AG04449 (cell line): ENCODE measurements at places on chromosomes 1 and 21.

- DNase-seq = peak; percentile 72
Measured at GRCh38 chr1:41122851-41123518, 101.5 kb upstream of the SLFNL1 start.

DNA sequence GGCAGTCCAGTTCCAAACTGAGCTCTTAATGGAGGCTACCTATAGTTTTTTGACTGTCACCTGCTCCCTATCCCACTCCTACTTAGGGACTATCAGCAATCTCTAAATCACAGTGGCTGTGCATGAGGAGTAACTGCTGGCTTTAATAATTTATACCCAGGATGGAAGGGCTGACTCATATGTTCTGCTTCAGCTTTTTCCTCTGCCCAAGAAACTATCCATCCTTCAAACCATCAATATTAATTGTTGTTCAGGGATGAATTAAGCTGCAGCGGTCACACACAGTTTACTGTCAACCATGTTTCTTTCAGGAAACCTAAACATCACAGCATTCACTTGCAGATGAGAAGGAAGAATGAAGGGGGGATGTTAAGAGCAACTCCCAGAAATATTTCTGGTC lies 9.0 kb upstream of the PGBD5 start:
- no peak for DNase-seq

- DNase-seq = no peak
Measured at GRCh38 chr1:222399197-222399596, 148.7 kb downstream of the HHIPL2 start.

GRCh38 chr1:14259191-14259757 lies 339.2 kb upstream of the KAZN start:
- DNase-seq = no peak

DNA sequence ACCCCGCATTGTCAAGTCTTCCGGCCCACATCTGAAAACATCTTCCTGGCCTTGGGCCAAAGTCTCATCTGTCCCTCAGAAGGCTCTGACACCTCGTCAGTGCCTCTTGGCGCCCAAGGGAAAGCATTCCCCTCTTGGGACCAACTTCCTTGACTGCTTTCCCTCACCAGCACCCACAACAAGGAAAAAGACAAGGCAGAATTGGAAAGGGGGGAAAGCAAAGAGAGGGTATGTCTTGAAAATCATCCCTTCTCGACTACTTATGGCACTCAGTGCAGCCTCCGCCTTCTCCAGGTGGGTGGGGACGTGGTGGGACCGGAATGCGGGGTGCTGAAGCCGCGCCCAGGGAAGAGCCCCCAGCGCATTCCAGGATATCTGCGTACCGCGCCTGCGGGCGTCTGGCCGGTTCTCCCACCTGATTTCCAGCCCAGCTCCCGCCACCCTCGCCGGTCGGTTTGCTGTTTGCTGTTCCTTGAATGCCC lies 554 bp upstream of the SLC39A1 start:
- no peak for DNase-seq

DNA sequence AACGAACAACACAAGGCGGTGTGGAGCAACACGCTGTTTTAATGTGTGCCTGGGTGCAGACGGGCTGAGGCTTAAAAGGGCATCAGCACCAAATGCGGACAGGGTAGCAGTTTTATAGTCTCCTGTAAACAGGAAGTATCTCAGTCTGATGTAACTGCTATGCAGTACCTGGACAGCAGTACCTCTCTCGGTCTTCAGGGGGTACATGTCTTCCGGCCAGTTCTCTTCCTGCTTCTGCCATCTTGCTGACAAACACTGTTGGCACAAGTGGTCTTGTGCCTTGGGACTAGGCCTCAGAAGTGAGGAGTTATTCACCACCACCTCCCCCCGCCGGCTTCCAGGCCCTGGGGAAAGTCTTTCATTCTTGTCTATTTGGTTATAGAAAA lies 49.7 kb upstream of the APOBEC4 start:
- DNase-seq = no peak

- no peak for DNase-seq
Measured at GRCh38 chr1:180386745-180387367, 115.5 kb downstream of the ACBD6 start.

DNA sequence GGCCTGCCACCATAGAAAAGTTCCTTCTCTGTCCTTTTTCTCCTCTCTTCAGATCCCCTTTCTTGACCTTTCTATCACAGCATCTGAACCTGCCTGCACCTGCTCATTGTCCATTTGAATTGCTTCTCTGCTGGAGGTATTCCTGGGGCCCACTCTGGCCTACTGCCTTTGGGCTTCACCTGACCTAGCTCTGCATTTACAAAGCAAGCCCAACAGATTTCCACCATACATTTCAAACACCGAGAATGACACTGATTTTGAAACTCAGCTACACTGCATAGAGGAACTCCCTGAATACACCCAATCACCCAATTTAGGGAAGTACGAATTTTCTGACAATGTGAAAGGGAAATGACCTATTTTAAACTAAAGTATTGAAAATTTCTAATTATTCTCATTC lies 284.5 kb upstream of the USP25 start:
- DNase-seq = no peak

DNA sequence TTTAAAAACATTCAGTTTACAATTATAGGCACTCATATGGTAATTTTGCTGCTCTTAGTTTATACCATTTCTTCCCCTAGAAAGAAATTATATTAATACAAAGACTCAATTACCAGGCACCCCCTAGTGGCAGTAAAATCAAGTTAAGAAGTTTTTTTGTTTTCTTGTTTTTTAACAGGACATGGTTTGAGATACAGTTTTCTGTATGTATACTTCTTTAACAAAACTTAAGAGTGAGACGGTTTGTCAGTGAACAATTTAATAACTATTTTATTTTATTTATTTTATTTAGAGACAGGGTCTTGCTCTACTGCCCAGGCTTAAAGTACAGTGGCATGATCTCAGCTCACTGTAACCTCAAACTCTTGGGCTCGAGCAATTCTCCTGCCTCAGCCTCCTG lies 224.6 kb downstream of the FAF1 start:
- DNase-seq = no peak

- no peak for DNase-seq
Measured at GRCh38 chr1:29414086-29414485, 177.8 kb downstream of the PTPRU start.

- DNase-seq = no peak
Measured at GRCh38 chr1:176058686-176059085, 148.4 kb downstream of the COP1 start.

DNA sequence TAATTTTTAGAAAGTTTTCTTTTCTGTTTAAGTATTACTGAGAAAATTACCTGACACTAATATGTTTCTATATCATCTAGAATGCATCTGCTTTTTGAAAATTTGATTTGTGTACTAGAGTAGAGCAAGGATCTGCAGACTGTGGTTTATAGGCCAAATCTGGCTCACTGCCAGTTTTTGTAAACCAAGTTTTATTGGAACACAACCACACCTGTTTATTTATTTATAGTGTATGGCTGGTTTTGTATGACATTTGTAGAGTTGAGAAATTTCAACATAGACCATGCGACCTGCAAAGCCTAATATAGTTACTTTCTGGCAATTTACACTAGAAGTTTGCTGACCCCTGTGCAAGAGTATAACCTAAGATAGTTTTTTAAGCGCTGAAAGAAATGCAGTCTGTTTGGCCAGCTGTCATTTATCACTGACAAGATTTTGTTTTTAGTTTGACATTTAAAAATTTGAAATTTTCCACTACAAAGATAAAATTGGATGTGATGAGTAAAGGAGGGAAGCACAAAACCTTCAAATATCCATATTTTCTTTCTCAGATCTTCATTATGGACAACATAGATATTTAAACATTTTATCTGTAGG lies 36.1 kb upstream of the CACYBP start:
- DNase-seq = no peak

- no peak for DNase-seq
Measured at GRCh38 chr1:86703696-86704457, 499 bp upstream of the SH3GLB1 start.

DNA sequence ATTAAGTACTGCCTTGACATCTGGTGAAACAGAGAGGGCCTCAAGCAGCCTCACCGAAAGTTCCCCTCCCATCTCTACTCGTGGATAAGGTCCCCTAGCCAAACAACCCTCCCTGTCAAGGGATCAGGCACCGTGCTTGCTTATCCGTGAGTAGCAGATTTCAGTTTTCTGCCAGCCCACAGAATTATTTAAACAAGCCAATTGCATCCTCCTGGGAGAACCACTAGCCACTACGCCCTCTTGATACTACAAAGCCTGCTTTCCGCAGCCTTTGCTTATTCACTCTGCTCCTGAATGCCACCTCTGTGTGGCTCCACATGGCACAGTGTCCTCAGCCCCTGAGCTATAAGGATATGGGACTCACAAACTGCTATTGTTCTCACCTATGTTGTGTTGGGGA lies 5.9 kb upstream of the TFF2 start:
- no peak for DNase-seq

DNA sequence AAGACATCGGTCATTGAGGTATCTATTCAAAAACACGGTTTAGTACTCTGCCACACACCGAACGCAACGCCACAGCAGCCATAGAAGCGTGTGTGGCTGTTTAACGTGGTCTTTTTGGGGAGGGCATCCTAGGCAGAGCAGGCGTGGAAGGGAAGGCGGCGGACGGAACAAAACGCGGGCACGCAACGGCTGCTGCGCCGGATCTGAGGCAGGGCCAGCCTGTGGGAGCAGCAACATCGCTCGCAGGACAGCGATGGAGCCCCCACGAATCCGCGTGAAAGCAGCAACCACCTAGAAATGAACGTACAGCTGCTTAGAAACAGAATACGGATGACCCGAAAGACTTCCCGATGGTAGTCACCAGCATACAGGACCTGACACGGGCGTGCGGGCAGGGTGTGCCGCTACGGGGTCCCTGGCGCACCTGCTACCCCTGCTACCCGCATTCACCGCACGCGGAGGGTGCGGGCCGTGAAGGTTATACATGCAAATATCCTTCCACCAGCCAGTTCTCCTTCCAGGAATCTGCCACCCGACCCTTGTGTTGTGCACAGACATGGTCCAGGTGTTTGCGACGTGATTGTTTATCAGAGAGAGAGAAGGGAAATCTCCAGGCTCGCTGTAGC lies 114.4 kb upstream of the COL6A1 start:
- no peak for DNase-seq

GRCh38 chr1:87030740-87031690 lies 116.6 kb downstream of the HS2ST1 start:
- DNase-seq = no peak

- DNase-seq = no peak
Measured at GRCh38 chr1:219352961-219353651, 179.4 kb downstream of the LYPLAL1 start.

GRCh38 chr1:68188060-68188538 lies 44.2 kb downstream of the WLS start:
- no peak for DNase-seq

DNA sequence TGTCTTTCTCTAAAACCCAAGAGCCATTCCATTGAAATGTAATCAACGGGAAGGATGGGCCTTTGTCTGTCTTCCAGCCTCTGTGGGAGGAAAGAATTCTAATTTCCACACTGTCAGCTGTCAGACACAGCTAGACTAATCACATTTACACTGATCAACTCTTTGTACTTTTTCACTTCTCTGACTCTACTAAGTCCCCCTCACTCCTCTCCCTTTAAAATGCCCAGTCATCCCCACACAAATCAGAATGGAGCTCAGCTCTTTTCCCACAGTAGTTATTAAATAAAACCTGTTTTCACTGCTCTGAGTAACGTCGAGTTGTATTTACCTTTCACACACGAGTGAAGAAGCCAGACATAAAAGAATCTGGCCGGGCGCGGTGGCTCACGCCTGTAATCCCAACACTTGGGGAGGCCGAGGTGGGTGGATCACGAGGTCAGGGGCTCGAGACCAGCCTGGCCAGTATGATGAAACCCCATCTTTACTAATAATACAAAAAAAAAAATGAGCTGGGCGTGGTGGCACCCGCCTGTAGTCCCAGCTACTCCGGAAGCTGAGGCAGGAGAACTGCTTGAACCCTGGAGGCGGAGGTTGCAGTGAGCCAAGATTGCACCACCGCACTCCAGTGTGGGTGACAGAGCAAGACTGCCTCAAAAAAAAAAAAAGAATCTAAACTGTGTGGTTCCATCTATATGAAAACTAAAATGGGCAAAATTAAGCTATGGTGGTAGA lies 13.3 kb downstream of the ZBTB8OS start:
- DNase-seq = no peak

DNA sequence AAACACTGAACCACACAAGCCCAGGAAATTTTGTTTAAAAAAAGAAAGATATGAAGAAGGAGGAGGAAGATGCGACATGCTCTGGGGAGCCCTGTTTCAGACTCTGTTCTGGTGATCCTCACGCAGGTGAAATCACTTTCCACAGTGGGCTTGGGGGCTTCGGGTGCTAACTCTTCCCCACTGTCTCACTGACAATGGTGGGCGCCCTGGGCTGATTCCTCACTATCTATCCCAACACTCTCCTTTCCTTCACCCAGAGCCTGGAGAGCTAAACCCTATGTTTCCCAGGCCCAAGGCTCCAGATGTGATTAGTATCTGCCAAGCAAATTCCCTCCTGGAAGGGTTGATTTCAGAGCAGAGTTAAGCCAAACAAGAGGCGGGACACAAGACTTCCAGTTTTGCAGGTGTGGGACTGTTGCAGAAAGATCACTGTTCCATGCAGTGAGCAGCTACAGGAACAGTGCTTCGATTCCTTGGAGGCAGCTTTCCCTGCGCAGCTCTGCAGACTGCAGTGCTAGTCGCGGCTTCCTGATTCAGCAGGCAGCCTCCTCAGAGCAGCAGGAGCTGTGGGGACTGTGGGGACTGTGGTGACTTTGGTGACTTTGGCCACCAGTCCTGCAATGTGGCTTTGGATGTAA lies 168.3 kb downstream of the RHOU start:
- no peak for DNase-seq

DNA sequence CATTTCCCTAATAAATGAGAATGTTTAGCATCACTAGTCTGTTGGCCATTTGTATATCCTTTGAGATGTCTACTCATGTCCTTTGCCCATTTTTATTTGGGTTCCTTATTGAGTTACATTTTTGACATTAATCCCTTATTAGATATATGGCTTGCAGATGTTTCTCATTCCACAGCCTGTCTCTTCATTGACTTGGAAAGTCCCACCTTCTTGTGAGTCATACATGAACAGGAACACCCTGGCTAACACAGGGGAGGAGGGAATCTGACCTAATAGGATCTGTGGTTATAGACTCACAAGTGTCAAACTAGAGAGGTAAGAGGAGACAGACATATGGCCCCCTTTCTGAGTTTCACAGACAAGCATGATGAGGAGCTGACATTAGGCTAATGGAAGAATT lies 11.5 kb downstream of the ZP4 start:
- DNase-seq = no peak

GRCh38 chr1:6923012-6923411 lies 137.8 kb downstream of the CAMTA1 start:
- no peak for DNase-seq

- DNase-seq = no peak
Measured at GRCh38 chr21:43574741-43575472, 84.4 kb downstream of the HSF2BP start.

- no peak for DNase-seq
Measured at GRCh38 chr1:168433238-168433637, 110.6 kb downstream of the XCL2 start.
